LNCaP clone FGC (cell line): ENCODE measurements at places on chromosomes 7 and 10.

DNA sequence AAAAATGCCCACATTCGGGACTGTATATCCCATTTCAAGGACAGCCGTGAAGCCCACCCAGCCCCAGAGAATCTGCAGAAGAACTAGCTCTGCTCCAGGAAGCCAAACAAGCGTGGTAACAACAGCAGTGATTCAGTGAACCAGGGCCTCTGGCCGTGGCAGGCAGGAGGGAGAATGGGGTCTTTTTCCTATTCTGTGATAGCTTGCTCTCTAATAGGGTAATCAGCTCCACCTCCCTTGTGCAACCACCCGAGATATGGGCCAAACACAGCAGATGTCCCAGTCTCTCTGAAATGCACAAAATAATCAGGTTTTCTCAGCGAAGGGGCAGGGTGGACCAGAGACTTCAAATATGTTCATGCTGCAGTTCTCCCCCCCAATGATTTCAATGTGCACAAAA lies 35.8 kb downstream of the CHST15 start:
- no peak for DNase-seq

DNA sequence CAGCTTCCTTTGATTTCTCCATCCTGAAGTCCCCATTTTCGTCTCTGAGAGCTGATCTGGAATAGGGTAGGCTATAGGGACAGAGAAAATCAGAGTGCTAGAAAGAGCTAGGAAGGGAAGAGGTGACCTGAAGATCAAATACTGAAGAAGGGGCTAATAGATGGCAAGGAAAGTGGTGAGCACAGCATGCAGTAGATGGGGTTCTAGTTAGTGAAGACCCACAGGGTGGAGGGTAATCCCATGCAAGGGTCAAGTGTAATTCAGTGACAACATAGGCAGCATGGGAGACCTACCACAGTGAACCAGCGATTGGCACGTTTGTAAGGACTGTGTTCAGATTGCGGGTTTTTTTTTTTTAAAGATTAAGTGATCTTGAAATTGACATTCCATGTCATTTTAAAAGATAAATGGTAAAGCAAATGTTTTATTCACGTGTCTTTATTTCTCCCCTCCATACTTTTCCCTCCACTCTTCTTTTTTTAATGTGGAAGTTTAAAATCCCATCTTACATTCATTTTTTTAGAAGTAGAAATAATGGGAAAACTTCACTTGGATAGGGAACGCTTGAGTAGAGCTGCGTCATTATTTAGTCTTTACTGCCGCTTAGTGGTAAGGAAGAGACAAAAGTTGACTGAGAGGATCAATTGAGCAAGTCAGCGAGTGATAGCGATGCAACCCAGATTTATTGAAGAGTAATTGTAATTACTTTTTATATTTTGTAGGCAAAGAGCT lies 21.0 kb upstream of the ABI1 start:
- DNase-seq = no peak

DNA sequence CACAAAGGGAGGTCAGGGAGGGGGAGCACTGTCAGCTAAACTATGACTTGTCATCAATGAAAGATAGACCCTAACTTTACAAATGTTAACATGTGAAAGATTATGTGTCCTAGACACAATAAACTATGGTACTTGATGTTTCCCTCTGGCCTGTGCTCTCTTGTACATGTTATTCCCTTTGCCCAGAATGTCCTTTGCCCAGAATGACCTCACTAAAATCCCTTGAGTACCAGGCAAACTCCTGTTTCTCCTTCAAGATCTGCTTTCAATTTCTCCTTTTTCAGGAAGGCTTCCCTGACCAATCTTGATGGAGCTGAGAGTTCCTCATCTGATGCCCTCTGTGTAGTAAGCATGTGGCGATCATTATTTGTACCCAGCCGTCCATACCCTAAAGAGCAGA lies 143.1 kb downstream of the ZNF365 start:
- no peak for DNase-seq

- DNase-seq = no peak
These were observed 13.4 kb downstream of the SHH start for GRCh38 chr7:155798673-155799439.

GRCh38 chr10:94232711-94233383 lies 129.9 kb downstream of the NOC3L start:
- no peak for DNase-seq

- no peak for DNase-seq
These were observed 32.6 kb upstream of the CBLL1 start for GRCh38 chr7:107711301-107711700.

DNA sequence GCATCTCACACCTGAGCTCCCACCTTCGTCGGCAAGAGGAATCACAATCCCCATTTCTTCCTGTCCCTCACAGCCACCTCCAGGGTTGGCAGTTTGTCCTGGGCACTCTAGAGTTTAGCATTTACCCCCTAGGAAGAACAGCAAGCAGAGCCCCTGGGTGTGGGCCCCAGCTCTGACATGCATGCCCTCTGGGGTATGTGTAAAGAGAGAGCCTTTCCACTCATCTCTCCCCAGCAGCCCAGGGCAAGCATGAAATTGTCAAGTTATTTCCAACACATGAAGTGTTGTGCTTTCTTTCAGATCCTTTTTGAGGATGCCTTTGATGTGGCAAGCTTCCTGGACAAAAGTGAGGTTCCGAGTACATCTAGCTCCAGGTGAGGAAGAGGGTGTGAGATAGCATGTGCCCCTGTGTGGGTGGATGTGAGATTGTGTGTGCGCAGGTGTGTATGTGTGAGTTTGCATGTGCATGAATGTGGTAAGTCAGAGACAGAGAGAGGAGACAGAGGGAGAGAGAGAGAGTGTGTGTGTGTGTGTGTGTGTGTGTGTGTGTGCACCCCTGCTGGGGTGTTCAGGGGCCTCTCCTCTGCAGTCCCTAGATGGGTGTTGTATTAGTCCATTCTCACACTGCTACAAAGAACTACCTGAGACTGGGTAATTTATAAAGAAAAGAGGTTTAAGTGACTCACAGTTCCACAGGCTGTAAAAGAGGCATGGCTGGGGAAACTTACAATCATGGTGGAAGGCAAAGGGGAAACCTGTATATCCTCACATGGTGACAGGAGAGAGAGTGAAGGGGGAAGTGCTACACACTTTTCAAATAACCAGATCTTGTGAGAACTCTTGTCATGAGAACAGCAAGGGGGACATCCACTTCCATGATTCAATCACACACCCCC lies 18.1 kb downstream of the STRA8 start:
- DNase-seq = no peak

DNA sequence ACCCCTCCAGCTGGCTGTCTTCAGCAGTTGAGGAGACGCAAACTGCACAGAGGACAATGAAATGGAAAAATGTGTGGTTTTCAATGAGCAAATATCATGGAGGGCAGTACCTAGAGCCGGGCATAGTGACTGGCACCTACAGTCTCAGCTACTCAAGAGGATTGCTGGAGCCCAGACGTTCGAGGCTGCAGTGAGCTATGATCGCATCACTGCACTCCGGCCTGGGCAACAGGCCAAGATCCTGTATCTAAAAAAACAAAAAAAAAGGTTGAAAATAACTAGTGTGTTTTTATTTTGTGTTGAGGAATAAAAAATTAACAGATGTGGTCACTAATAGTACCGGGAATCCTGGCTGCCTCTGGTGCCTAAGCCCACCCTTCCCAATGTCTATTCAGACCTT lies 345.5 kb downstream of the GALNT17 start:
- DNase-seq = no peak

DNA sequence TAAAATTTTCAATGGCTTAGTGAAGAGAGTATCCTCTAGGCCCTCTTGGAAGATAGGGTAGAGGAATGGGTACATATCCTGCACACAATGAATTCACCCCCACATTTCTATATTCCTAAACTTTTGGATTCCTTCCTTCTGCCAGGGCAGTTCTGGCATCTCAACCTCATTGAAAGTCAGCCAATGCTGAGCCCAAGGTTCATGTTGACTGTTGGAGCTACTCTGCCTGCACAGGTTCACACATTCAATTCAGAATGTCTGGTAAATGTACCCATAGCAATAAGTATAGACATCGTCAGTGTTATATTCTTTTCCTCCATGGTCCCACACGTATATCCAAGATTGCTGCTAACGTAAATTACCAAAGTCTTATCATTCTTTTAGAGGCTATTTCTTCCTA lies 48.9 kb upstream of the STARD3NL start:
- DNase-seq = no peak

- no peak for DNase-seq
These were observed 148.4 kb downstream of the GRID1 start for GRCh38 chr10:86218160-86218559.

DNA sequence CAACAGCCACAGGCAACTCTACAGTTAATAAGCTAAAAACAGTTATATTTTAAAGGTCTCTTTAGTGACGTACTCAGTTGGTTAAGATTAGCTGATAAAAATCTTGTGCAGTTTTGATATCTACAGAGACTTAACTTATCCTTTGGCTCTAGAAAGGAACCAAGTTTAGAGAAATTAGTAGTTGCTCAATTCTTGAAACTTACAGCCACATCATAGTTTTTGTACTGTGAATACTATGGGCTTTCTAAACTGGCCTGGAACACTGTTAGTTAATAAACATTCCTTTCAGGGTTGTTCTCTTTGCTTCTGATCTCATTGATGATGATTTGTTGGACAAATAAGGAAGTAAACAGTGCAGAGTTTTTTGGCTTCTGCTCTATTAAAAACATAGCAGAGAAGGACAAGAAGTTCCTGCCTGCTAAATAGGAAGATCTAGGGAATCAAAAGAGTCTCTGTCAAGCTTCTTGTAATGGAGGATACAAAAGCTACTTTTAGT lies 73.1 kb downstream of the MKLN1 start:
- peak; percentile 90 for DNase-seq

DNA sequence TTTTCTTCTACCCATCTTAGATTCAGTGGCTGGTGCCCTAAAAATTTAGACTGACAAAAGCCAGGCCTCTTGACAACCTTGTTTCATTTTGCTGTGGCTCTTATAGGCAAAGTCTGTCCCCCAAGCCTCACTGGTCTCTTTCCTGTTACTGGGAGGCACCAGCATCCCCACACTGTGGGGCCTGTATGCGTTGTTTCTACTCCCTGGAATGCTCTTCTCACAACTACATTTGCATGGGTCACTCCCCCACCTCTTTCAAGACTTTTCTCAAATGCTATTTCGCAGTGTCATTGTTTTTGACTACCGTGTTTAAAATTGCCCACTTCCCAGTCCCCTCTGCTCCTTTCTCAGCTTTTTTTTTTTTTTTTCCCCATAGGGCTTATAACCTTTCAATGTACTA lies 108.7 kb upstream of the DGKB start:
- no peak for DNase-seq

- DNase-seq = no peak
These were observed 186.1 kb downstream of the TRIL start for GRCh38 chr7:28771906-28772622.

GRCh38 chr7:47953822-47954221 lies 5.6 kb upstream of the PKD1L1 start:
- no peak for DNase-seq

- DNase-seq = no peak
These were observed 203.2 kb downstream of the AHR start for GRCh38 chr7:17501441-17502212.

DNA sequence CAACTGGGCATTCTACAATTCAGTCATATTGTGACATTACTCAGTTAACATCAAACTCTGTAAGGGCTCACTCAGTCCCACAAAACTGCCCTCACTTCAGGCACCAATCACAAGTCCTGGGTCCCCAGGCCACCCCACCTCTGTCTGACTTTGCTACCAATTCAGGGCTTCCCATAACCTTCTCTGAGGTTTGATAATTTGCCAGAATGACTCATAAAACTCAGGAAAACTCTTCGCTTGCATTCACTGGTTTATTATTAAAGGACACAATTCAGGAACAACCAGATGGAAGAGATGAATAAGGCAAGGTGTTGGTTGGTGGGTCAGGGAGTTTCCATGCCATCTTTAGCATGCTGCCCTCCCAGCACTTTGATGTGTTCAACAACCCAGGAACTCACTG lies 41.3 kb downstream of the AVL9 start:
- DNase-seq = no peak

GRCh38 chr7:131183611-131184119 lies 144.0 kb upstream of the MKLN1 start:
- DNase-seq = no peak

DNA sequence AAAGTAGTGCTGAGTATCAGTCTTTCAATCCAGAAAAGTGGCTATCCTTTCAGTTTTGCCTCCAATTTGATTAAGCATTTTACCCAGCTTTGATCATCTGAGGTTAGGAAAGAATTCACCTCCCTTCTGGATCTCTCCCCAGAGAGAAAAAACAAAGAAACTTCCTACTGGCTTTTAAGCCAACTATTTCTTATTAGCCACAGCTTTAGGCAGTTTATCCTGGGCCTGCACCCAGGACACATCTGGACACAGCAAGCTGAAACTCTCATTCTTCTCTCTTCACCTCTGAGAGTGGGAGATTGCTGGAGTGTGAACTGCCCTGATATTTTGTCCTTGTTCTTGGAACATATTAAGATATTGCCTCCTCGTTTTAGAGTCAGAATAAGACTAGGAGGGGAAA lies 43.5 kb upstream of the LSM8 start:
- no peak for DNase-seq

DNA sequence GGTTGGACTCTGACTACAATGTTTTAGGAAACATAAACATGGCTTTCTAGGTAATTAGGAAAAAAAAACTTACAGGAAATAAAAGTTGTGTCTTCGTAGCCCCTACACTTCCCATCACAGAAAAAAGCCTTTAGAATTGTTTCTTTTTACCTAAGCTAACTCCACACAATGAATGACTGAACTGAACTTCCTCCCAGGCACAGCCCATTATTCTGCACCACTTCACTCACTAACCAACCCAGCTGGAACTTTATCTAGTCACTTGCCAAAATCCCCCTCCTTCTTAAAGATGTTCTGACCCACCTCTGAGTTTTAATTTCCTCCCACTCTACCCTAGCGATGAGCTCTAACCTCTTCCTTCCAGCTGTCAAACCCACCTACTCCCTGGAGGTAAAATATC lies 91.7 kb upstream of the MEOX2 start:
- no peak for DNase-seq

- DNase-seq = no peak
These were observed 15.1 kb downstream of the GPR146 start for GRCh38 chr7:1059200-1060091.

- no peak for DNase-seq
These were observed 160.8 kb downstream of the ZNF438 start for GRCh38 chr10:30870896-30871295.

DNA sequence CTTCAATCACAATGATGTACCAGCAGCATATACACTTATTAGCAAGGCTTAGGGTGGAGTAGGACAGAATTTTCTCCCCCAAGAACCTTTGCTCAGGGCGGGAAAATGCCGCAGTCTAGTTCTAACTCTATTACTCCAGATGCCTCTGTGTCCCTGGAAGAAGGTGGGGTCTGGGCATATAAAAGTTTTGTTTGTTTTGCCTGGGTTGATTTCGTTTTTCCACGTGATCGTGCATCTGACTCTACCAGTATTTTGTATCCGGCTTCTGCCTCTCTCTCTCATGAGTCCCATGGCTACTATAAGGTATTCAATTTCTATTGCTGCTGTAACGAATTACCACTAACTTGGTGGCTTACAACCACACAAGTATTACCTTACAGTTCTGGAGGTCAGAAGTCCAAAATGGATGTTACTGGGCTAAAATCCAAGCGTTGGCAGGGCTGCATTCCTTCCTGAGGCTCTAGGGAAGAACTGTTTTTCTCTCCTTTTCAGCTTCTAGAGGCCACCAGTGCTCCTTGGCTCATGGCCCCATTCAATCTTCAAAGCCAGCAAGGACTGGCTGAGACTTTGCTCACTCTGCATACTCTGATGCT lies 181.2 kb upstream of the PRSS58 start:
- no peak for DNase-seq
